ENCODE measurements at places on chromosomes 12 and 14. TPM values are rescaled to one million over a fixed set of nuclear protein-coding genes. Genes with fewer than 3 reads are reported as not detected.

DNA sequence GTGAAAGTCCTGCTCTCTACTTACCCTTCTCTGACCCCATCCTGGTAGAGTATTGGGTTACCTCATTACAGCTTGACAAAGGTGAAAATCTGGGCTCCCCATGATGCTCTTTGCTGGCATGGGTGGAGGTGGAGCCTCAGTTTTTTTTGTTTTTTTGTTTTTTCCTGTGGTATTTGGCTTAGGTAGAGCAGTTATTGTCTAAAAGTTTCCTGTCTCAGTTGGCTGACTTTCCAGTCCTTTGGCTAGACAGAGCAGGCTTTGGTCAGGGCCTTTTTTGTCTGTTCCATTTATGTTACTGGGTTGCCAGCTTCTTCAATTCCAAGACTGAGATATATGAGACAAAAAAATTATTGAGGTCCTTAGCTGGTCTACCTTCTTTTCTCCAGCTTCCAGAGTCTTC lies 163.4 kb downstream of the GALC start:
- no peak for DNase-seq

PRB2 gene
- not detected for total RNA-seq

DNA sequence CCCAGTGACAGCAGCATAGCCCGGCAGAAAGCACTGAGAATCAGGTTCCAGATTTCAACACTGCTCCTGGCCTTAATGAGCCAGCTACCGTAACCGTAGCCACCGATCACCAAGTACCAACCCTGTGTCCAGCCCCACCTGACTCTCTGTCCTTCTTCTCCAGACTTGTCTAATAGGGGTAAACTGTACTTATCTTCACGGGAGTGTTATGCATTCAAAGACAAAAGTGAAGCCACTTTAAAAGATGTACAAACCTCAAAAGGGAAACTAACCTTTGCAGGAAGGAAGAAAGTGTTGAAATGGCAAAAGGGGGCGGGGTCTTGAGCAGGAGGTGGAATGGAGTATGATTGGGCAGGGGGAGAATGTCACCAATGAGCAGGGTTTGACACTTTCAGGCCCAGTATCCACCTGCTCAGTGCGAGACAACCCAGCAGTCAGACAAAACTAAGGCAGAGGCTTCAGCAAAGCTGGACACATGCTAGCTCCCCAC lies 226.1 kb downstream of the CHST11 start:
- no peak for DNase-seq

DNA sequence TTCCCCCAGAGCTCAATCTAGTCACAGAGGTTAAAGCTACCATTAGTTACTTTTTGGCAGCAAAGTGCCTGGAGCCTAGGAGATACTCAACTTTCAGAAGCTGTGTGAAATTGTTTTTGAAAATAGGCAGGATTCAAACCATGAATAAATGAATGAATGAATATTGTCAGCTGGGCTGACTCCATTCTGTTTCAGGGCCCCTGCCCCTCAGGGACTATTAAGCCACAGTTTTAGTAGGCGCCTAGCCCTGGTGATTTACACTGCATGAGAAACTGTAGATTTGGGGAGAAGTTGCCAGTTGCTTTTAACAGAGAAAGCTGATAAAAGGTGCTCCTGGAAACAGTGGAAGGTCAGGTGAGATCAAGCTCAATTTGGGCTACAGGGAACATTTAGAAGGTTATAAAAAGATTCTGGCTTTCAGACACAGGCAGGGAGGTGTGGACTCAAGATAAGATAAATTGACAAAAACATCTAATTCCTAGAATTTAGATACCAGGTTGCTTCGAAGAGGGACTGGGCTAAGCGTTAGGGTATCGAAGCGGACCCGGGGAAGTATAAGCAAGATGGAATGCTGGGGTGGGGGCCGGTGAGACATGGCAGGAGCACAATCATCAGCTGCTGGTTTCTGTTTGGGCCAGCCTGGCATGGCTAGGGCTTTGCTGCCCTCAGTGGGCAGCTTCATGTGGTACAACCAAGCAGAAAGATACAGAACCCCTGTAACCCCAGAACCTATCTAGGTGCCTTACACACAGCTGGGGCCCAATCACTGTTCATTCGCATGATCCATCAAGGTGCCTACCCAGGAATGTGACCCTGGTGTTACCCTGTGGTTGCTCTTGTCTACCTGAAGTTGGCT lies 14.9 kb upstream of the CELA1 start:
- no peak for DNase-seq

GRCh38 chr12:95674631-95675030 lies 115.9 kb downstream of the NTN4 start:
- DNase-seq: no peak

DNA sequence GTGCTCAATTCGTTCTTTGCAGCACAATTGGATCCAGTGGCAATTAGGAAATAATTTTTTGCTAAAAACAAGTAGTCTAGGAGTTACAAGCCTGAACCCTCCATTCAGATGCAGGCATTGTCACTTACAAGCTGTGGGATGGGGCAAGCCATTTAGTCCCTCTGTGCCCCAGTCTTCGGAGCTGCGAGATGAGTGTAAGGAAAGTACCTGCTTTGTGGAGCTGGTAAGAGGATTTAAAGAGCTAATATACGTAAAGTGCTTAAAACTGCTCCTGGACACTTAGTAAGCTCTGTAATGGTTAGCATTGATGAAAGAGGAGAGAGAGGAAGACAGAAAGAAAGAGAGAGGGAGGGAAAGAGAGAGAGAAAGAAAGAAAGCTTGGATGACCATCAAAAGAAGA lies 112.5 kb downstream of the LGMN start:
- DNase-seq: no peak

- no peak for DNase-seq
These were observed 180.0 kb upstream of the CDKN3 start for GRCh38 chr14:54216827-54217226.

DNA sequence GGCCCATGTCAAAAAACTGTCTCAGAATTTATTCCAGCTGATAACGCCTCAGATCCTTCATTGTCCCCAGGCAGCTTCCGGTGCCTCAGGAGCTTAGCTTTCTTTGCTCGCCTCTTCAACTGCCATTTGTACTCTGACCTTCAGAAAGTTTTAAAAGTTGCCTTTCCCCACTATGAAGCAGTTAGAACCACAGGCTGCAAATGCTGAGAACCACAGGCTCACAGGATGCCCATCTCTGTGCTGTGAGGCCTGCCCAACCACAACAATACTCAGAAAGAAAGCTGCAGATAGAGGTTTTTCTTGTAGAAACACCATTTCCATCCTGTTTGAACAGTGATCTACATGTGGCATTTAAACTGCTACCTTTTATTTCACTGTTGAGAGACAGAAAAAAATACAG lies 131.1 kb downstream of the PRKCH start:
- DNase-seq: no peak

DNA sequence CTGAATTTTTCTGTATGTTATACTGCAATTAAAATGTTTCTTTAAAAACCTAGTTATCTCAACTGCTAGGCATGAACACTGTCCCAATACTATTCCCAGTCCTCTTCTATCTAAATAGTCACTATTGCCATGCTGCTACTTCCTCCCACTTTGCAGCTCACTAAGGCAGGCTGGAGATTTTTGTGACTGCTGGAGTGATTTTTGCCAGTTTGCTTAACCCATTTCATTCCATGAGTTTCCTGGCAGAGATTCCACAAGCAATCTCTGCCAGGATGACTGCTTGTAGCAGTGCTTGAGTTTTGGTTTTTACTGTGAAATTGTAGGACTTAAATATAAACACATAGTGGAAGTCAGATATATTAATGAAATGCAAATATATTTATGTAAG lies 80.8 kb downstream of the BHLHE41 start:
- DNase-seq: no peak

VCPKMT gene
- total RNA-seq: 13.4 TPM

DNA sequence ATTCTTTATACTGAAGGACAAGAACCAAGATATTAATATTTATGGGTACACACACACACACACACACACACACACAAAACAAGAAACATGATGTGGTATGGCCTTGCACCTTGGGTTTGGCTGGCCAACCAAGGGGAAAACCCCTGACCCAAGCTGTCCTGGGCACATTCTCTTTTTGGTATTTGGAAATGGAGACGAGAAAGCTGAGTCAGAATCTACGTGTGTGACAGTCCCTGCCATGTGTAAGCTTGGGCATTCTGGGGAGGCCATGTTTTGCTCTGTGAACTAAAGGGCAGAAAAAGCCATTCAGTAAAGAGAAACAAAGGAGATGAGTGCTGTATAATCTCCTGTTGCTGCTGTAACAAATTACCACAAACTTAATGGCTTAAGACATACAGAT lies 35.6 kb downstream of the PTGER2 start:
- DNase-seq: peak; percentile 14

ATXN3 gene
- total RNA-seq: 10.4 TPM

TTC9 gene
- 0.38 TPM for total RNA-seq

PPP1R36 gene
- total RNA-seq: not detected

Measured in SJSA1 (cell line).